Activated CD4-positive, alpha-beta T cell treated with anti-CD3 and anti-CD28 coated beads, Interleukin-2, amount 10 ng/mL, durations not matched to agents 24 days and 14 days (primary cell): ENCODE measurements at places on chromosomes 12 and 14. TPM values are rescaled to one million over a fixed set of nuclear protein-coding genes. Genes with fewer than 3 reads are reported as not detected.

DNA sequence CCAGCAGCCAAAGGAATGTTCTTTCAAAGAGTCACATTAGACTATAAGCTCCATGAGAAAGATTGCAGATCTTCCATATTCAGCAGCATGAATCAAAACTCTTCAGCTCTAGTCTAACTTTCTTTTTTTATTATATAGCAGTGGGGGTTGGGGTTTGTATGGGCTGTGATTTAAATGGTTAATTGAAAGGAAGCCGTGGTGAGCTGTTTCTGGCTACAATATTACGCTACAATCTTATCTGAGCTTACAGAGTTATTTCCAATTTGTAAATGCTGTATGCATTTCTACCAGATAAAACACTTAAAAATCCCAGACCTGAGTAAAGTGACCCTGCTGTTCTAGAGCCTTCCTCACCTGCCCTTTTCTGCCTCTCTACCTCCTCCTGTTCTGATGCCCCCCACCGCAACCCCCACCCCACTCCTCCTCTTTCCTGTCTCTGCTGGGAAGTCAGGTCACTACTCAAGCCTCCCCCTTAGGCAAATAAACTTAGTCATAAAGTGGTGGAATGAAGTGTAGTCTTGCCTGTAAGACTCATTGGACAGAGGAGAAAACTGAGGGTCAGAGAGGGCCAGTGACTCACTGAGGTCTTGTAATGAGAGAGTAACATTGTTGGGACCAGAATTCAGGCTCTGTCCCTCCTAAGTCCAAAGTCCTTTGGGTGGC, 1089.5 kb downstream of the BCL11B start:
- H3K27ac ChIP-seq = peak overlapping the region; percentile 98
- H3K4me1 ChIP-seq = peaks cover 82% of the 10 kb centered on the region
- peak overlapping the region; percentile 72 for H3K4me3 ChIP-seq
- H3K36me3 ChIP-seq = peaks cover 4% of the 10 kb centered on the region
- no peaks in the 10 kb centered on the region for H3K27me3 ChIP-seq

DNA sequence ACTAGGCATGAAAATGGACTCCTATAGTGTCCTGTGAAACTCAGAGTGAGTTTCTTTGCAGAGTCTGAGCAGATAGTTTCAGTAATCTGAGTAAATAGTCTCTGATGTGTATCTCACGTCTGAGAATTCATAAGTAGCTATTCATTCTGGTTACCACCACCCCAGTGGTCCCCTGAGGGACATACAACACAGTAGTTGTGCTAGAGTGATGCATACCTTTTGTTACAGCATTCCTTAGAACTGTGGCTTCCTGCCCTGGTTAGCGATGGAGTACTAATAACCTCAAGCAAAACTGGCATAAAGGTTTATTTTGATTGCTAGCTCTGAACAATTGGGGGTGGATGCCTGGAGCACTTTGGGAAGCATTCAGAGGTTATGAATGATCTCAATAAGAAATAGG, 114.7 kb downstream of the DAAM1 start:
- H3K36me3 ChIP-seq = no peaks in the 10 kb centered on the region
- no peak overlapping the region for H3K27ac ChIP-seq
- DNase-seq = no peak
- no peak overlapping the region for H3K4me3 ChIP-seq

DNA sequence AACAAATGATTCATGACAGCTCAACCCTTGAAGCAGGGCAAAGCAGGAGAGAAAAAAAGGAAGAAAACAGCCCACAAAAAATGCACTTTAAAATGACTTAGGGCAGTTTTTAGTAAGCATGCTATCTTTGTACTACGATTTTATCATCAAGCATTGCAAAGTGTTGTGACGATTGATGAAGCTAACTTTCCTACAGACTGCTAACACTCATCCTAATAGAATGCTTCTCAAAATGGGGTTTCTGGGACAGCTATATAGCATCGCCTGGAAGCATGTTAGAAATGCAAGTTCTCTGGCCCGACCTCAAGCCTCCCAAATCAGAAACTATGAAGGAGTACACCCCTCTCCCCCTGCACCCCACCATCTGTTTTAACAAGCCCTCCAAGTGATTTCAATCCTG, 256.4 kb downstream of the SSPN start:
- peaks cover 6% of the 10 kb centered on the region for H3K36me3 ChIP-seq
- H3K27ac ChIP-seq = no peak overlapping the region
- DNase-seq = no peak
- no peak overlapping the region for H3K4me3 ChIP-seq

DNA sequence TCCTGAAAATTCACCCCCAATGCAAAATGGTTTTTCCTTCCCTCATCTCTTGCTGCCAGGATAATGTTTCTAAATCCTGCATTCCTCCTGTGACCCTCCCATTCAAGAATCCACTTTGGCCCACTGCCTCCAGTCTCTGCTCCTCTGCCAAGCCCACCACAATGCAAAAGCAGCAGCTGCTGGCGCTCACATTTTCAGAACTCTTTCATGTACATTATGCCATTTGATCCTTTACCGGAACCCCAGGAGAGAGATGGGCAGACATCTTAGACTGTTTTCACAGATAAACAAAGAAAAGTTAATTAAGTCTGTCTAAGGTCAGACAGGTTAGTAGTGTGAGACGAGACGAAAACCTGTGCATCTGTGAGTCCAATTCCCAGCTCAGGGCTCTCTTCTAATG, 12.9 kb downstream of the LRIG3 start:
- H3K4me1 ChIP-seq = no peaks in the 10 kb centered on the region
- H3K36me3 ChIP-seq = no peaks in the 10 kb centered on the region
- DNase-seq = no peak
- no peak overlapping the region for H3K4me3 ChIP-seq
- H3K27ac ChIP-seq = no peak overlapping the region
- no peaks in the 10 kb centered on the region for H3K27me3 ChIP-seq

DNA sequence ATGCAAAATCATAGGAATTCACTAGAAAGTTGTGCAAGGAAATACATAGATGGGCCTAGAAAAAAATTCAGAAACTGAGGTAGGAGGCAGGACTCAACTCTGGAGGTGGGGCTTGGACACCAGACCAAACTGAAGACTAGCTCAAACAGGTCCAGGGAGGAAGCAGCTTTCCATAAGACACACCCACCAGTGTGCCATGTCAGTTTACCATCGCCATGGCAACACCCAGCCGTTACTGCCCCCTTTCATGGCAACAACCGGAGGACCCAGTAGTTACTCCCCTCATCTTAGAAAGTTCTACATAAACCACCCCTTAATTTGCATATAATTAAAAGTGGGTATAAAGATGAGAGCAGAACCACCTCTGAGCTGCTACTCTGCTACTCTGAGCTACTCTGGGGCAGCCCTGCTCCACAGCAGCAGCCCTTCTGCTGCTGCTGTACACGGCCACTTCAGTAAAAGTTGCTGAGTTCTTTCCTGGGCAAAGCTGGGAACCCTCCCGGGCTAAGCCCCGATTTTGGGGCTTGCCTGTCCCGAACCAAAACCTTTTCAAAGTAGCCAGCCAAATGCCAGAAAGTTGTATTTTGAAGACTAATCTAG, 30.8 kb upstream of the NINJ2 start:
- no peak overlapping the region for H3K27ac ChIP-seq
- peaks cover 5% of the 10 kb centered on the region for H3K4me1 ChIP-seq
- H3K27me3 ChIP-seq = no peaks in the 10 kb centered on the region
- DNase-seq = no peak
- peaks cover 6% of the 10 kb centered on the region for H3K36me3 ChIP-seq

DNA sequence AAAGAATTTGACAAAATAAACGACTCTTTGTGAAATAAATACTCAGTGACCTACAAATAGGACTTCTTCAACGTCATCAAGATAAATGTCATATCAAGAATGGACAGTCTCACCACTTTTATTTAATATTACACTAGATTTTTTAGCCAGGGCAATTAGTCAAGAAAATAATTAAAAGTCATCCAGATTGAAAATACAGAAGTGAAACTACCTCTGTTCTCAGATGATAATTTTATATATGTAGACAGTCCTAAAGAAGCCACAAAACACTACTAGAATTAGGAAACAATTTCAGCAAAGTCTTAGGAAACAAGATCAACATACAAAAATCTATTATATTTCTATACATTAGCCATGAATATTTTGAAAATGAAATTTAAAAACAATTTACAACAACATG, 689.6 kb upstream of the SEL1L start:
- H3K4me3 ChIP-seq = no peak overlapping the region
- no peak for DNase-seq
- H3K27ac ChIP-seq = no peak overlapping the region
- no peaks in the 10 kb centered on the region for H3K27me3 ChIP-seq

DNA sequence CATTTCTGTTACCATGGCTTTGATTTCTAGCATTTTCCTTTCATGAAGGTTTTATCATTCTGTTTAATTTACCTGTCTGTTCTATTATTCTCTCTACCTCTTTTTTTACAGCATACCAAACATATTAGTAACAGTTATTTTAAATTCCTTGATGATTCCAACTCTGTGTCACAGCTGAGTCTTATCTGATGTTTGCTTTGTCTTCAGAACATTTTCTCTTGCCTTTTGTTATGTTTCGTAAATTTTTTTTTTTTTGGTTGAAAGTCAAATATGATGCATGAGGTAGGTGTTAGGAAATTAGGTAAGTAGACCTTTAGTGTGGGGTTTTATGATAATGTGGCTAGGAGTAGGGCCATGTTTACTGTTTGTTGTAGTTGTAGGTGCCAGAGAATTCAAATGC, 496.4 kb downstream of the FOXG1 start:
- no peak overlapping the region for H3K27ac ChIP-seq
- H3K4me1 ChIP-seq = no peaks in the 10 kb centered on the region
- no peak overlapping the region for H3K4me3 ChIP-seq
- H3K27me3 ChIP-seq = no peaks in the 10 kb centered on the region

DNA sequence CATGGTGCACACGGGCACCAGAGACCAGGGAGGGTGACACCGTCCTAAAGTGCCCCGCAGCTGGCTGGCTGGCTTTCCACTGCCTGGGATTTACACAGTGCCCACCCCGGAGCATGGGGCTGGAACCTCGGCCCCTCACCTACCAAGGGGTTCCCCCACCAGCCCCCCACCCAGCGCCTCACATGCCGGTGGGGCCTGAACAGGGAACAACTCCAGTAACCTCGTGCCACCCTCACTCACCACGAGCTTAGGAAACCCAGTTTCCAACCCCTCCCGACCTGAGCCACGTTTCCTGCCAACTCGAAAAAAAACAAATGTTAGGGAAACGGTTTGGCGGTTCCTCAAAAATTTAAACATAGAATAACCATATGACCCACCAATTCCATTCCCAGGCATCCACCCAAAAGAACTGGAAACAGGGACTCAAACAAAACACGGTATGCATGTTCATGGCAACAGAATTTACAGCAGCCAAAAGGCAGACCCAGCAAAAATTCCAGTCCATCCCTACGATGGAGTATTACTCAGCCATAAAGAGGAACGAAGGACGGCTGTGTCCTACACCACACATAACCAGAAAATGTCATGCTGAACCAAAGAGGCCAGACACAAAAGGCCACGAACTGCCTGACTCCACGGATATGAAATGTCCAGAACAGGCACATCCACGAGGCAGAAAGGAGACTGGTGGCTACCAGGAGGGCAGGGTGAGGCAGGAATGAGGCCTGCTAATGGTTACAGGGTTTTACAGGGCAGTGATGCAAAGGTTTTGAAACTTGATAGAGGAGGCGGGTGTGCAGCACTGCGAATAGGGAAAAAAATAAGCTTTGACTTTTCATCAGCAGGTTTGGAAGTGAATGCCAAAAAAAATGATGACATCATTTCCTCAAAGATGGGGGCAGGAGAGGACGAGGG, 68.9 kb downstream of the NCOR2 start:
- H3K27ac ChIP-seq = no peak overlapping the region
- H3K4me3 ChIP-seq = no peak overlapping the region
- H3K36me3 ChIP-seq = peaks cover 10% of the 10 kb centered on the region
- H3K27me3 ChIP-seq = no peaks in the 10 kb centered on the region

DNA sequence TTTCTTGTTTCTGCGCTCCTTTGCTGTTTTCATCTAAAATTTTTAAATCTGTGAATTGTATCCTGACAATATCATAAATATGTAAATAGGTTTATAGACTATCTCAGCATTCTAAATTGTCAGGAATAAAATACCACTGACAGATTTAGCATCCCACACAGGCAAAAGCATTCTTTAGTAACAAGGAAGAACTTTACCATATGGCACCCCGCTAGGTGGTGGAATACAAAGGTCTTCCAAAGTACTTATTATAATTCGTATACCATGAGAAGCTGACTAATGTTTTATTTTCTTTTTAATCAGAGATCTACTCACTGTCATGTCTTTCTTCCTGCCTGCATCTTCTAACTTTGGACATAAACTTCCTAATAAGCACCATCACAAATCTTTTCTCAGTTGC, 328.8 kb upstream of the NOVA1 start:
- no peaks in the 10 kb centered on the region for H3K36me3 ChIP-seq
- DNase-seq = no peak
- no peak overlapping the region for H3K4me3 ChIP-seq
- no peaks in the 10 kb centered on the region for H3K27me3 ChIP-seq
- H3K27ac ChIP-seq = no peak overlapping the region

- H3K27me3 ChIP-seq = no peaks in the 10 kb centered on the region
- H3K36me3 ChIP-seq = no peaks in the 10 kb centered on the region
- peaks cover 31% of the 10 kb centered on the region for H3K4me1 ChIP-seq
- H3K27ac ChIP-seq = no peak overlapping the region
- DNase-seq = no peak
Measured at GRCh38 chr12:103881261-103881660, 40.2 kb upstream of the NT5DC3 start.

Gene ADAM21
- not detected in 2 replicates for total RNA-seq

Gene SYT1
- not detected in 2 replicates for total RNA-seq

Gene CMA1
- not detected in 2 replicates for total RNA-seq

Gene XPOT
- total RNA-seq = 158 and 163 TPM in 2 replicates

Gene VASH1
- total RNA-seq = 5.8 and 6.9 TPM in 2 replicates

Gene CDC42BPB
- total RNA-seq = 1.5 and 1.7 TPM in 2 replicates

Gene POTEM
- total RNA-seq = not detected in 2 replicates

Gene CLEC2B
- total RNA-seq = 13.0 and 13.1 TPM in 2 replicates

Gene C12orf50
- total RNA-seq = not detected in 2 replicates
